ENCODE measurements at places on chromosomes 1 and 21.

DNA sequence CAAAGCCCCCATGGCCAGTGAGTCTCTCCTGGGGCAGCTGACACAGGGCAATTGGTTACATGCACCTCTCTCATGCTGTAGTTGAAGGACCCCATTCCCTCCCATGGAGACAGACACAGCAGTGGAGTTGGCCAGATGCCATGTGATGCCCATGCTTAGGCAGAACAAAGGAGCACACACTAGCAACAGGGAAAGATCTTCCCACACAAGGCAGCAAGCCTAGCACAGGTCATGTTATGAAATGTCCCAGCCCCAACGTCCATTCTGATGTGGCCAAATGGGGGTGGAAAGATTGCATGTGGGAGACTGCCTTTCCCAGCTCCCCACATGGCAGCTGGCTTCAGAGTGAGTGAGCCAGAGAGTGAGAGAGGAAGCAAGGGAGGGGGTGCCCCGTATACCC is 34.5 kb downstream of the AADACL4 start:
- DNase-seq: no peak

DNA sequence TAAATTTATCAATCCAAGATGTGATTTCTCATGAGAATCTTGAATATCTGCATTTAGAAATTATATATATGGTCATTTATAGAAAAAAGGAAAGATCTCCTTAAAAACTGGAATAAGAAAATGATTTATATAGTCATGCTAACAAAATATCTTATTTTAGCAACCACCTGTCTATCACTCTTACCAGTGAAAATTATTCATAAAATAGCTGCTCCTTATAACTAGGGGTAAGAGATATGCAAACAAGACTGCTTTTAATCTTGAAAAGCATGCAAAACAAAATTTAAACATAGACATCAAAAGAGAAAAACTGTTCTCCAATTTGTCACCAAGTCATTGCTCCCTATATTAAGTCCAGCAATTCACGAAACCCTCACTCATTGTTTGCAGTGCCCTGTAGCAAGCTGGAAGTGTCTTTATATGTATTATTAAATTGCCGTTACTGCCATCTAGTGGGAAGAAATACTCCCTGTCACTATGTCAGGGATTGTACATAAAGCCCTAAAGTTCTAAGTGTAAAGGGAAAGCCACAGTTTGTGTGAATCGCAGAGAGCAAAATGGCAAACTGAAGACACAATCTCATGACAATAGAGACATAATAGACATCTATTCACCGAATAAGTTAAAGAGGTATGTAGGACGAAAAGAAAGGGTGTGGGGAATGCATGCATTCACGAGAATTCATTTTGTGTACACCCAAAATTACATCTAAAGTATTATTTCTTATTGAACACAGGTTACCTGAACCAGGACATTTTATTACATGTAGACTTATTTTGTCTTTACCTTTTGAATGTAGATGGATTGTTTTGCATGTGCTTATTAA is 600.5 kb downstream of the USP25 start:
- peak; percentile 88 for DNase-seq

DNA sequence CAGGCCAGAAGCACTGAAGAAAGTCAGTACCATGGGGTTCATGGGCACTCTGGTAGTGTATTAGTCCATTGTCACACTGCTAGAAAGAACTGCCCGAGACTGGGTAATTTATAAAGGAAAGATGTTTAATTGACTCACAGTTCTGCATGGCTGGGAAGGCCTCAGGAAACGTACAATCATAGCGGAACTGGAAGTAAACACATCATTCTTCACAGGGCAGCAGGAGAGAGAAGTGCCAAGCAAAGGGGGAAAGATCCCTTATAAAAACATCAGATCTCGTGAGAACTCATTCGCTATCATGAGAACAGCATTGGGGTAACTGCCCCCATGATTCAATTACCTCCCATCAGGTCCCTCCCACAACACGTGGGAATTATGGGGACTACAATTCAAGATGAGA is 20.2 kb upstream of the ROR1 start:
- no peak for DNase-seq

GRCh38 chr1:201427963-201428362 is 6.4 kb upstream of the TNNI1 start:
- DNase-seq: no peak

GRCh38 chr1:217196616-217197015 is 434.3 kb downstream of the GPATCH2 start:
- DNase-seq: no peak

DNA sequence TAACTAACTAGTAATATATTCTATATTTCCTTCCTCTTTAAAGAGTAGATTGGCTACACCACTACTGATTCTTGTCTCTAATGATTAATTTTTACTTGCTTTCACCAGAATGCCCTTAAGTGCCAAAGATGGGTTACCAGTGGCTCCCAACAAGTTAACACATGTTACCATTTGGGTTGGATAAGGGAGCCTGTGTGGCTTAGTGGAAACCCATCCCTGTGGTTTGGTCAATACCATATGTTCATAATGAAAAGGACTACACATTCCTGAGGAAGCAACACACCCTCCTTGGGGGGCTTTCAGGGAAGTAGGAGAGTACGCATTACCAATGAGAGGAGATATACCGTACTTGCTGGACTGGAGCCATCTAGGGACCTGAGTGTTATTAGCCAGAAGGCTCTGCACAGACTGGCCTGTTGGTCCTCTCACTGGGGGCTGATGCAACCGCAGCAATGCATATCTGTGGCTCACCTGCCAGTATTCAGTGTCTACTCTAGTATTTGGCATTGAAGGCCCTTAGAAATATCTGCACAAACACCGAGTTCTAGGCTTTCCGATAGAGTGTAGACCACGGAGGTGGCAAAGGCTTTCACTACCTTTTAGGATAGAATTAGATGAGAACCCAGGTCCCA is 29.3 kb upstream of the PLXNA2 start:
- DNase-seq: no peak

- peak; percentile 85 for DNase-seq
These were observed 15.6 kb upstream of the TACSTD2 start for GRCh38 chr1:58592522-58593134.

DNA sequence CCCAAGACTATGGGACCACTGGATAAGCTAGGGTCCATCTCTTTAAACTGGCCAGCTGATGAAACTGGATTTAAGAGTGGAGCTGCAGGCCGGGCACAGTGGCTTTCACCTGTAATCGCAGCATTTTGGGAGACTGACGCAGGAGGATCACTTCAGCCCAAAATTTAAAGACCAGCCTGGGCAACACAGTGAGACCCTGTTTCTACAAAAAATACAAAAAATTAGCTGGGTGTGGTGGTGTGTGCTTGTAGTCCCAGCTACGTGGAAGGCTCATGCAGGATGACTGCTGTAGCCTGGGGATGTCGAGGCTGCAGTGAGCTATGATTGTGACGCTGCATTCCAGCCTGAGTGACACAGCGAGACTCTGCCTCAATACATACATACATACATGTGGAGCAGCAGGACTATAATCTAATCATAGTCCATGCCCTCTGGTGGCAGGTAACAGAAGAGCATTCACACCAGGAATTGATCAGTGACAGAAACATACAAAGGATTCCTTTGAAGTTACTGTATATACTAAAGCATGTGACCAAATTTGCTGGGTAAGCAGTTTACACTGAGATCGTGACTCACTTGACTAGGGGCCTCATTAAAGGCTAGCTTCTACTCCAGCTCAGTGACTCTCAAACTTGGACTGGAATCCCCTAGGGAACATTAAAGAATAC is 101.5 kb upstream of the SLFNL1 start:
- peak; percentile 86 for DNase-seq

GRCh38 chr1:214473387-214473786 is 78.0 kb downstream of the PTPN14 start:
- DNase-seq: peak; percentile 35

DNA sequence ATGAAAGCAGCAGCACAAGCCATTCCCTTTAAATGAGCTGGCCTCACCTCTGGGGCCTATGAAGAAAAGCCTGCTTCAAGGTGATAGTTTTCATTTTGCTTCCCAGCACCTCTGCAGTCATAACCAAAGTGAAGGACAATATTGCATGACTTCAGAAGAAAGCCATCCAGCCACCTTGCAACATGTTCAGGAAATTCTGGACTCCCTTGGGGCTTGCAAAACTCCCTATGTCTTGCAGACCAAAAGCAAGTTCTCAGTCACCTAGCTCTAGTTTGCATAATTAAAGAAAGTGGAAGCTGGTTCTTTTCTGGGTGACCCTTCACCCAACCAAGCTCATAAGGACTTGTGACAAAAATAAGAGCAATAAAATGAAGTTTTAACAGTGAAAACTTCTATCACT is 87.6 kb downstream of the GFI1 start:
- no peak for DNase-seq

GRCh38 chr1:17108786-17109185 is 10.5 kb downstream of the PADI2 start:
- DNase-seq: no peak

DNA sequence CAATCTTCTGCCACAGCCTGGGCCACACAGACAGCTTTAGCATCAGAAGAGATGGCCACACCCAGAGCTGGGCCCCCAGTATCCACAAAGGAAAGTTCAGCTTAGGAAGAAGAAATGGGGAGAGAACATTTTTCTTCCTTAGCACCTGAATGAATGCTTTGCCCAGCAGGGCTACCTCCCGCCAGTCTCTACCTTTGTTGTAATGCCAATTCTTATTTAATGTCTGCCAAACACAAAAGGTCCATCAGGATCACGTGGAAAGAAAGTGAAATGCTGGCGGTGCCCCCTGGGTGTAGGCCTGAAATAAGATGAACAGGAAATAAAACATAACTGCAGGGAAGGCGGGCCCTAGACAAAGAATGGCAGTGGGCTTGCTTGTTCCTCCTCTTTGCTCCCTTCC is 125.6 kb downstream of the CACNA1E start:
- no peak for DNase-seq

- DNase-seq: no peak
These were observed 8.9 kb downstream of the ADAM30 start for GRCh38 chr1:119887427-119887826.

DNA sequence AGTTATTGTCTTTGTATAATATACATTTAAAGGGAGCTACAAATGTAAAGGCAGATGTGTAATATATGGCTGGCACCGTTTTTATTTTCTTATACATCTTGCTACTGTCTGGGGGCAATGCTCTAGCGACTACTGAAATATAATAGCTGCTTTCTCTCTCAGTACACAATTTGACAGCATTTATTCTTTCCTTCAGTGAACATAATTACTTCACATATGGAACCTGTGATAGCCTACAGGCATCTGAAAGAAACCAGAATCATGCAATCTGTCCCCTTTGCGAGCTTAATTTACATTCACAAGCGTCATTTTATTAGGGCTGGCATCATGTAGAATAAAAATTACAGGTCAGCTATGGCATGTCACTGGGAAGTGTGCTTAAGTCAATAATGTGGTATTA is 557.5 kb upstream of the PTBP2 start:
- no peak for DNase-seq

DNA sequence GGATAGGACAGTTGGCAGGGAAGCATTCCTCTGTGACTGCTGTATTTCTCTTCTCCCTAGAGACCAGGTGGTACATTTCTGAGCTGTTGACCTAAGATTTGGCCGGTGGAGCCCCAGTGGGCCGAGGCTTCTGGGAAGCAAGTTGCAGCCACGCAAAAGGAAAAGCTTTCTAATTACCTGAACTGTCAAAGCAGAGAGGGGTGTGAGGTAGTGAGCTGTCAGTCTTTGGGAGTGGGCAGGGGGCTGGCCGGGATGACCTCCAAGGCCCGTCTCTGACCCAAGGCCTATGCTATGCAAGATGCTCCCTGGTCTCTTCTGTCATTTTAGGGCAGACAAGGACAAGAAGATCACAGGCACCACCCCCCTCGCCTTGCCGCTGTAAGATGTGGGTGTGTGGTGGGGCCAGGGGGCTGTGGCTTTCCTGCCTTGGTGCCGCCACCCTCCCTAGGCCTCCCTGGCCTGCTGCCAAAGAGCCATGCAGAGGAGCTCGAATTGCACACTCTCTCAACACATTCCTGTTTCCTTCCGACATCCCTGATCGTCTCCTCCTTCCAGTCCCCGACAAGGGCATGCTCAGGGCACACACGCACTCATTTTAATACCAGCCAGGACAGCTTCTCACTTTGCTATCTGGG is 7.7 kb downstream of the PADI1 start:
- peak; percentile 75 for DNase-seq

DNA sequence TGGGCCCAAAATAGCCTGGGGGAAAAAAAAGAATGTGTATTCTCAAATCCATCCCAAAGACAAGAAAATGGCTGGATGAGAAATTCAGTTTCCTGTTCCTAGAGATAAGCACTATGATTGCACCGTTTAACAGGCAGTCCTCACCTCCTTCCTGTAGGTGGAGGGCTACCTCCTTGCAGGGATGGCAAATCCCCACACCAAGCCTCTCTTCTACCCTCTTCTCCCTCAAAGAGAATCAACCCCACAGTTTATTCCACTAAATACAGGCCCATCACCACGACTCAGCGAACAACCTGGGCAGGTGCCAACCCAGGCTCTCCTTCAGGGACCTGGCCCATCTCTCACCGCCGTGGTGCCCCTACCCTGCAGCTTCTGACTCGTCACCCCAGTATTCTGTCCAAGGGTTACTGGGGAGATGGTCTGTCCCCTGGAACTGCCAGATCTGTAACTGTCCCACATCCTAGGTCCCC is 3.4 kb upstream of the CHD5 start:
- DNase-seq: no peak

DNA sequence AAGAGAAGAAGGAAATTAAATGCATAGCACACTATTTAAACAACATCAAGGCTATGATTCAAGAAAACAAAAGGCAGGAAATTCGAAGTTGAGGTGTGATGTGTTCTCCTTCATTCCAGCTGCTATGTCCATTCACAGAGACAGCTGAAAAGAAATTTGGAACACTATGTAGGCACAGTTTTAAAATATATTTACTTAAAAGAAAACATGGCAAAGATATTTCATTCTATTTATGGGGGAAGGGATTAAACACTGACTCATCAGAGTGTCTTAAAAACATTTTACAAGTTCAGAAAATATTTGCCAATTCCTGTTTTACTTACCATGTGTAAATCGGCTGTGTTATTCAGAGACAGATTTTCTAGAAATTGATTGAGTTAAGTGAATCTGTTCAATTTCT is 39.4 kb upstream of the NGF start:
- DNase-seq: peak; percentile 29

GRCh38 chr21:41045534-41046268 is 122.3 kb upstream of the BACE2 start:
- DNase-seq: no peak

GRCh38 chr1:177659281-177659680 is 310.6 kb downstream of the SEC16B start:
- DNase-seq: no peak

DNA sequence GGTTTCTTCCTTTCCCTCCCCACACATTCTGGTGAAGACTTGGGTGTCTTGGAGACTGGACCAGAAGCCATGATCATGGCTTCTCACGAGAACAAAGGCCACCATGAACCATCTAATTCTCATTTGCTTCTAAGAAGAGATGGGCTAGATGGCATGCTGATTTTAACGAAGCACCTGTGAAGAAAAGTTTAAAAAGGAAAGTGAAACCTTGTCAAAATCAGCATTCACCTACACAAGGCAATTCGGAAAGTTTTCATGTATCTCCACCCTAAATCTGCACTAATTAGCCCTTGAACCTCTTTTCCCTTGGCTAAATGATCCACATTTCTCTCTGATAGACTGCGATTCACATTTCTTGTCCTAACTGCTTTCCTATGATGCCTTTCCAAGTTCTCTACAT is 114.3 kb upstream of the RAVER2 start:
- no peak for DNase-seq
